ENCODE measurements at places on chromosomes 2 and 18. TPM values are rescaled to one million over a fixed set of nuclear protein-coding genes. Genes with fewer than 3 reads are reported as not detected.

Gene CROCC2
- total RNA-seq: not detected

Gene RAB1A
- total RNA-seq: 69.6 TPM

Gene RIT2
- not detected for total RNA-seq

DNA sequence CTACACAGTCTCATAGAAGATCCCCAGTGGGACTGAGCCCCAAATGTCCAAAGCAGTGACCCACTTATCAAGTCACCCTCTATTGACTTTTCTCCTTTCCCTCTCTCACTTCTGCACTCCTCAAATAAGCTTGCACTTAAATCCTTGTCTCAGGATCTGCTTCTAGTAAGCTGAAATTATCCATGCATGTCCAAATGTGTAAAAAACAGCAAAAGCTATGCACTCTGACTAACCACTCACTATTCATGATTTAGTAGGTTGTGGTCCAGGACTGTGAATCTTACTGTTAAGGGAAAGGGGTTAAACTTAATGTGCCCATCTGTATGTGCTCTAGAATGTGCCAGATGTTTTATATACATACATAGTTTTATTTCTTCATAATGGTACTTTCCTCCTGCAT lies 115.4 kb downstream of the SCG2 start:
- no peak for DNase-seq
- no peaks in the 10 kb centered on the region for H3K27me3 ChIP-seq
- H3K4me1 ChIP-seq: no peaks in the 10 kb centered on the region
- no peaks in the 10 kb centered on the region for H3K36me3 ChIP-seq
- no peak overlapping the region for H3K4me3 ChIP-seq
- no peak overlapping the region for H3K27ac ChIP-seq

DNA sequence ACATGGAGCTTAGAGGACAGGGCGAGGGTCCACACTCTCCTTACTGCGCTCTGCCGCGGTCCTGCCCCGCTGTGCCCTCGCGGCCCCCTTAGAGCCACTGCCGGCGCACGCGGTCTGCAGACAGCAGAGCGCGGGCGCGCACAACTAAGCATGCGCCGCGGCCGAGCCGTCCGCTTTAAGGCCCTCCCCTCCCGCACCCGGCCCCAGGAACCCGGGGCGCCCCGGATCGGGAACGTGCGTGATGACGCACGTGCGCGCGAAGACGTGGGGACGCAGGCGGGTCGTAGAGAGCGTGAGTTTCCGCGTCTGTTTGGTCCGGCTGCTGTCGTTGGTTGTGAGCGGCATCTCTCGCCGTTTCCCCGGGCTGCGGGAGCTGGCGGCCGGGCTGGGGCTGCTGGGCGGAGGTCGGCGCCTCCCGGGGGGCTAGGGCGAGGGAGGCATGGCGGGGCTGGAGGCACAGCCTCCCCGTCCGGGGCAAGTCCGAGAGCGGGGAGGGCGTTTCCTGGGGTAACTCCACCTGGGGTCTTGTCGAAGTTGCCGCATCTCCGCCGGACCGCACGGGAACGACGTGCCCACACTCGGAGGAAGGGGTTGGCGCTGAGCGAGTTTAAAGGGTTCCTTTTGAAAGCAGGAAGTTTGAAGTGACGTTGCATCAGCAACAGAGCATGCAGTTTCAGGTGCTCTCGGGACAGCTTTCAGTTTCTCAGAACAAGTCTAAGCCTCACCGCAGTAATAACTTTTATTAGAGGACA lies at the start of gene RHBDD1:
Gene RHBDD1 (plus strand): TSS at position 259 of the 752 bp plus-strand sequence. CDS start 28,640 bp downstream, outside the sequence.
- H3K27ac ChIP-seq: peak within 1 kb of the TSS; percentile 99
- DNase-seq: peak; percentile 93
- no peaks in the 10 kb centered on the region for H3K4me1 ChIP-seq
- H3K4me3 ChIP-seq: peak within 1 kb of the TSS; percentile 86
- H3K36me3 ChIP-seq: no peaks in the 10 kb centered on the region

DNA sequence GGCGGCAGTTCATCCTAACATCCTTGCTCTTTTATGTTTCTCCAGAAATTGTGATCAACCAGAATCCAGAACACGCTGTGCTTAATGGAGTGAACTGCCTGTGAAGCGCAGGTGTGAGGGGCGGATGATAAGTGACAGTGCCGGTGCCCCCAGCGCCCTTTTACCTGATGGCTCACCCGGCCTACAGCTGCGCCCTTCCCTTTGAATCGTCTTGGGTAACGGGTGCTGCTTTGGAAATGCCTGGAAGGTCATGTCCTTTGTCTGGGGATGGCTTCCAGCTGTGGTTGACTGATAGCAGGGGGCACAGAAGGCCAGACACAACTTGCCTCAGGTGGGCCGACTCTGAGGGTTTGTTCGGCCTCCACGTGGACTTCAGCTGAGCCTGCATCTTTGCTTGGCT lies 119.4 kb downstream of the LPIN1 start:
- no peaks in the 10 kb centered on the region for H3K27me3 ChIP-seq
- H3K4me1 ChIP-seq: no peaks in the 10 kb centered on the region

DNA sequence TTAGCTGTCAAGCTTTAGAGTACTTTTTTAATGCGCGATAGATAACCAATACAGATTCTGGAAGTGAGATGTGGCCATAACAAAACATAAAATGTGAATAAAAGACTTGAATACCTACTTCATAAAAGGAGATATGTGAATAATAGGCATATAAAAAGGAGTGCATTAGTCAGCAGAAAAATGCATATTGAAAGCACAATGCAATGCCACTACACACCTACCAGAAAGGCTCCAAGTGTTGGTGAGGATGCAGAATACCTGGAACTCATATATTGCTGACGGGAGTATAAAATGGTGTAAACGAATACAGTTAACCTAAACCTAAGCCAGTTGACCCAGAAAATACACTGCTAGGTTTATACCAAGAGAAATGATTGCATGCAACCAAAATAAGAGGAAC lies 10.9 kb upstream of the RAPGEF4 start:
- H3K27ac ChIP-seq: no peak overlapping the region
- H3K36me3 ChIP-seq: no peaks in the 10 kb centered on the region
- H3K4me1 ChIP-seq: no peaks in the 10 kb centered on the region

DNA sequence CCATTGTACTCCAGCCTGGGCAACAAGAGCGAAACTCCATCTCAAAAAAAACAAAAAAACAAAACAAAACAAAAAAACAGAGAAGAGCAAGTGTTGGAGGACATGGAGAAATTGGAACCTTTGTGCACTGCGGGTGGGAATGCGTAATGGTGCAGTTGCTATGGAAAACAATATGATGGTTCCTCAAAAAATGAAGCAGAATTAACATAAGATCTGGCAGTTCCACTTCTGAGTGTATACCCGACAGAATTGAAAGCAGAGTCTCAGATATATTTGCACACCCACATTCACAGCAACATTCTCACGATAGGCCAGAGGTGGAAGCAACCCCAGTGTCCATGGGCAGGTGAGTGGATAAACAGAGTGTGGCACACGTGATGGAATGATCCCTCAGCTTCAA lies 11.0 kb upstream of the RALB start:
- H3K27me3 ChIP-seq: no peaks in the 10 kb centered on the region
- no peak overlapping the region for H3K4me3 ChIP-seq
- no peak for DNase-seq
- no peaks in the 10 kb centered on the region for H3K36me3 ChIP-seq
- H3K27ac ChIP-seq: no peak overlapping the region

DNA sequence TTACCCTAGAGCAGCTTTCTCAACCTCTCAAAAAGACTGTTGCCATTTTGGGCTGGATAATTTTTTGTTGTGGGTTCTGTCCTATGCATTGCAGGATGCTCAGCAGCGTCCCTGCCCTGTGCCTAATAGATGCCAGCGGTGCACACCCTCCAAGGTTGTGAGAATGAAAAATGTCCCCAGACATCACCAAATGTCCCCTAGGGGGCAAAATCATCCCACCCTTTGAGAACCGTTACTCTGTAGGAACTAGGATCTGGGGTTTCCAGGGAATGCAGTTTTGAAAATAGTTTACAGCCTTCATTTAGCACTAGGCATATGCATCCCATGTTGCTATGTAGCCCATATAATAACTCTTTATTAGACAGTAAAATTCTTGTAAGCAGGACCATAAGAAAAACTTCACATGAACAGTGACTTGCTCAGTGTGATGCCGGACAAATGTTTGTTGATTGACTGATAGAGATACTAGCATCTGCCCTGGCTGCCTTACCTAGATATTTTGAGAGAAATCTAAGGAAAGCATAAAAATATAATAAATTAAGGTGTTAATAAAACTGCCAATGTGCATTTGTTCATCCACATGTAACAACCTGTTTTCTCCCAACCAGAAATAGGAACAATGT lies 79.2 kb upstream of the EPC2 start:
- H3K4me3 ChIP-seq: no peak overlapping the region
- no peaks in the 10 kb centered on the region for H3K36me3 ChIP-seq
- no peak overlapping the region for H3K27ac ChIP-seq
